GM20000 (cell line): ENCODE measurements at places on chromosomes 1 and 21.

DNA sequence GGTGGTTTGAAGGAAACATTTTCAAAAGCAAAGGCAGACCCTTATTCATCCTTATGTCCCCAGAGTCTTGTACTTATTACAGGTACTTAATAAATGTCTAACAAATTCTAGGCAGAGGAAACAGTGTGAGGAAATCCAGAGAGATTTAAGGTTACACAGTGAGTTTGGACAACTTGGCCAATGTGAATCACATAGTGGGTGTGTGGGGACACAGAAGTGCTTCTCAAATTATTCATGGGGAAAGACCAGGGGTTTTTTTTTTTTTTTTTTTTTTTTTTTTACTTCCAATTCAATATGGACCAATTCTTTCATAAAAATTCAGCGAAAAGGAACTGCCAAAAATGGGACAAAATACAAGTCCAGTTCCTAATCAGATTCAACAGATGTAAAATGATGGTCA is 15.1 kb downstream of the GNG12 start:
- no peak for DNase-seq

- no peak for DNase-seq
These were observed at the start of gene B3GALNT2 for GRCh38 chr1:235504122-235504493. Gene B3GALNT2, minus strand, starts transcription at chr1:235504452. Its CDS starts 200 bp downstream, at chr1:235504252.

DNA sequence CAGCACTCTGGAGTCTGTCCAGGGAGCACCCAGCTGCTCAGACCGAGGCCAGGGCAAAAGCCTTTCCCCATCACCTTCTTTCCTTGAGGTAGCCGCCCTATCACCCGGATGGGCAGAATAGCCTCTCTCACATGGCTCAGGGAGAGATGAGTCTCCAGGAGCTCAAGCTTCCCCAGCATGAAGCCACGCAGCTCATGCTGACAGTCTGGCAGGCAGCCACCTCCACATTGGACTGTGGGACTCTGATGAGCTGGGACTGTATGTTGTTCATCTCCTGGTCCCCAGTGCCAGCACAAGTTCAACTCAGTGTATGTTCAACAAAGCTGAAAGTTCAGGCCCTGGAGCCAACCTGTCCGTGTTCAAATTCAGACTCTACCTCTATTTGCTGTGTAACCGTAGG is 75.2 kb upstream of the ZC3H12A start:
- no peak for DNase-seq

- DNase-seq: peak; percentile 52
These were observed 59.3 kb downstream of the ACP6 start for GRCh38 chr1:147611021-147611426.

DNA sequence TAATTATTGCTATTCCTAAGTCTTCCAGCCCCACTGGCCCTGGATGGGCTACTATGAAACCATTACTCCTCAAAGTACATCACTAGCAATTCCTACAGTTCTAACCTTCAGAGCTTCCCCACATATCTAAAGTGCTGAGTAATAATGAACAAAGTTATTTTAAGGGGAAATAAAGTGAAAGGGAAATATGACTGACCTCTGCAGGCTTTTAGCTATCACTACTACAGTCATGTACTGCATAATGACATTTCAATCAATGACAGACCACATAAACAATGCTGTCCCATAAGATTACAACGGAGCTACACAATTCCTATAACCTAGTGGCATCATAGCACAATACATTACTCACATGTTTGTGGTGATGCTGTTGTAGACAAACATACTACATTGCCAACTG is 32.5 kb upstream of the ASPM start:
- peak; percentile 4 for DNase-seq

DNA sequence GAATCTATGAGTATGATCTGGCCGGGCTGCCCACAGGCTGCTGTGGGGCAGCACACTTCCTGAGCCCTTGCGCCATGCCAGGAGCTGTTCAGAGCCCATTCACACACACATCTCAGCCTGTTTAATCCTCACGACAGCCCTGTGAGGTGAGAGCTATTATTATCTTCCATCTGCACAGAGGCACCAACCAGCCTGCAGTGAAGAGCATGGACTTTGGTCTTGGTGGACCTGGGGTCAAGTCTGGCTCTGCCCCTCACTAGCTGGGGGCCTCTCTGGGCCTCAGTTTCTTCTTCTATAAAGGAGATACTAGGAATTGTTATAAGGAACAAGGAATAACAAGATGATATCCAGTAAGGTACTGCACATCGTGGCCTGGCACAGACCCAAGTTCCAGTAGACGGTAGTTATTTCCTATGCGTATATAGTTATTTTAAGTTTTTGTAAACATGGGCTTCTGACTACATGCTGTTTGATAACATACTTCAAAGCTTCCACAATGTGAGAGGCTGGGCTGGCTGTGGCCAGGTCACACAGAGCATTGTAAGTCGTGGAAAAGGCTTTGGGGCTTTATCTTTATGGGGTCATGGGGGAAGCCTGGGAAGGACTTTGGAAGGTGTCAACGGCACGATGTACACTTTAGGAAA is 3.4 kb upstream of the PADI2 start:
- no peak for DNase-seq

- no peak for DNase-seq
These were observed 39.6 kb upstream of the IRF2BP2 start for GRCh38 chr1:234649432-234650081.

GRCh38 chr21:26199456-26199855 is 28.9 kb upstream of the APP start:
- DNase-seq: no peak

DNA sequence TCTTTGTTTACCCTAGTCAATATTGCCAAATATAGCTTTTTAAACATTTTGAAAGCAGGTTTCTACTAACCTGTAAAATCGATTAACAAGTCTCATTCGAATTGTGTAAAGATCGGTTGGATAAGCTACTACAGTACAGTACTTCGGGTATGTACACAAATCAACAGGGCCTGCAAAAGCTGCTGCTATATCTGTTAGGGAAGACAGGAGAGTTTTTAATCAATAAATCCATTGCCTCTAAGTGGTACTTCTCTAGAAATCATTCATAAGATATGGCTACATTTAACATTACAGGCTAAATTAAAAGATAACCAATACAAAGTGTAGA is 34.8 kb upstream of the PSMG1 start:
- DNase-seq: no peak

DNA sequence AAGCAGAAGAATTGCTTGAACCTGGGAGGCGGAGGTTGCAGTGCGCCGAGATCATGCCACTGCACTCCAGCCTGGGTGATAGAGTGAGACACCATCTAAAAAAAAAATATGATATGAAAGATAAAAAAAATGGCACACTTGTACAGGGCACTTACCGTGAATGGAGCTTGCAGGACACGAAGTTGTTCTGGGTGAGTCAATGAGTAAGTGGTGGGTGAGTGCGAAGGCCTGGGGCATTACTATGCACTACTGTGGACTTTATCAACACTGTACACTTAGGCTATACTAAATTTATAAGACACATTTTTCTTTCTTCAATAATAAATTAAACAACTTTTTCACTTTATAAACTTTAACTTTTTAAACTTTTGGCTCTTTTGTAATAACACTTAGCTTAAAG is 37.0 kb downstream of the TNFRSF8 start:
- no peak for DNase-seq
